Esophagus squamous epithelium (tissue), 5 donors: ENCODE measurements at places on chromosomes 2 and 18. TPM values are rescaled to one million over a fixed set of nuclear protein-coding genes. Genes with fewer than 3 reads are reported as not detected.

GRCh38 chr18:43571078-43571689 is 293.9 kb upstream of the SYT4 start:
- H3K4me1 ChIP-seq: no peaks in the 10 kb centered on the region
- H3K27me3 ChIP-seq: no peaks in the 10 kb centered on the region
- no peak overlapping the region for H3K4me3 ChIP-seq
- H3K36me3 ChIP-seq: no peaks in the 10 kb centered on the region

- H3K27ac ChIP-seq: no peak overlapping the region
- no peak overlapping the region for H3K4me3 ChIP-seq
- no peaks in the 10 kb centered on the region for H3K4me1 ChIP-seq
- H3K36me3 ChIP-seq: no peaks in the 10 kb centered on the region
- no peak for DNase-seq
- no peaks in the 10 kb centered on the region for H3K27me3 ChIP-seq
These were observed 1277.0 kb upstream of the SLC39A10 start for GRCh38 chr2:194380011-194380410.

GRCh38 chr2:100043891-100044255 is 98.5 kb downstream of the AFF3 start:
- no peaks in the 10 kb centered on the region for H3K4me1 ChIP-seq
- H3K27me3 ChIP-seq: no peaks in the 10 kb centered on the region
- no peaks in the 10 kb centered on the region for H3K36me3 ChIP-seq
- H3K27ac ChIP-seq: no peak overlapping the region
- H3K4me3 ChIP-seq: no peak overlapping the region

Gene C2orf81
- 0.73 TPM for total RNA-seq

- no peak overlapping the region for H3K4me3 ChIP-seq
- H3K36me3 ChIP-seq: no peaks in the 10 kb centered on the region
- H3K27ac ChIP-seq: no peak overlapping the region
- no peaks in the 10 kb centered on the region for H3K27me3 ChIP-seq
- no peak for DNase-seq
These were observed 21.9 kb upstream of the CERS6 start for GRCh38 chr2:168434146-168434545.

- H3K36me3 ChIP-seq: no peaks in the 10 kb centered on the region
- no peak overlapping the region for H3K27ac ChIP-seq
- no peaks in the 10 kb centered on the region for H3K4me1 ChIP-seq
- DNase-seq: no peak
- H3K4me3 ChIP-seq: no peak overlapping the region
- H3K27me3 ChIP-seq: no peaks in the 10 kb centered on the region
These were observed 53.0 kb upstream of the LRP2 start for GRCh38 chr2:169415233-169415748.

DNA sequence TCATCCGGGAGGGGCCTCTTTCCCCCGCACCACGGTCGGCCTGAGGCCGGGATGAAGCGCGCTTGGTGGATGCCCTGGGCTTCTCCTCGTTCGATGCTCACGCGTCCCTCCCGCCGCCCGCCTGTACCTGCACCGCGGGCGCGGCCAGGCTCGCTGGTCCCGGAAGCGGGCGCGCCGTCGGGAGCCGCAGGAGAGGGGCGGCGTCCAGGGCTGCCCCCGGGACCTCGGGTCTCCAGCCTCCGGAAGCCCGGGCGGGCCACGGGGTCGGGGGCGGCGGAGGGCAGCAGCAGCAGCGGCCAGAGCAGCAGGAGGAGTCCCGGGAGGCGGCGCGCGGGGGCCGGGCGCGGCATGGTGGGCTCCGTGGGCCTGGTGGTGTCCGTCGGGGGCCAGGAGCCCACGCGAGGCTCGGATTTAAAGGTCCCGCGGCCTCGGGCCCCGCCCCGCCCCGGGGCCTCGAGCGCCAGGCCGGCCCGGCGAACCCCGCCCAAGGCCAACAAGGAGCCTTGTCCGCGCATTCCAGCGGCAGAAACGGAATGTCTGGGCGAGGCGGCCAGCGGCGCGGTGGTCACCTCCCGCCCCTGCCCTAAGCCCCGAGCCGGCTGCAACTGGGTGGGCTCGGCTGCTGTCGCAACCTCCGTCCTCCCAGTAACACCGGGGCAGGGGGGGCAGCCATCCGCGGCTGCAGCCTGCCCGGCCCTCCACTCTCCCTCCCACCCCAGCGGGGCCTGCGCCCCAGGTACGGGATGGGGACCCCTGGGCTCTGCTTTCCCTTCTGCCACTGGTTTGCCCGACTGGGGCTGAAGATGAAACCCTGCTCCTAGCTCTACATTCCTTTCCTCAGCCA is at the start of gene MATN3:
Gene MATN3 (minus strand): TSS at position 387 of the 844 bp plus-strand sequence. CDS start 37 bp downstream, at position 350.
- H3K4me3 ChIP-seq: peak within 1 kb of the TSS; percentile 41
- H3K36me3 ChIP-seq: no peaks in the 10 kb centered on the region
- H3K27me3 ChIP-seq: no peaks in the 10 kb centered on the region
- H3K4me1 ChIP-seq: peaks cover 19% of the 10 kb centered on the region
- H3K27ac ChIP-seq: peak within 1 kb of the TSS; percentile 74

DNA sequence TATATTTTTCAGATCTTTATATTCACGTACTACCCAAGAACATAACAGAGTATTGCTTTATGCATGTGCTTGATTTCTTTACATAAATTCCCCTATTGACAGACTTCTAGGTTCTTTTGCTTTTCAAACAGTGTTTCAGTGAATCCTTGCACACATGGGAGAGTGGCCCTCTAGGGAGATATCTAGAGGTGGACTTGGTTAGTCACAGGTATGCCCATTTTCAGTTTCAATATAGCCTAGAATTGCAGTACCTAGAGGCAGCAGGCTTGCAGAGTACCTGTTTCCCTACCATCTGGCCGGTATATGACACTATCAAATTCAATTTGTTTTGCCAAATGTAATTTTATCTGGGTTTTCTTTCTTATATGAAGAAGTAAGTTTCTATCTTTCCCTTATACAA is 36.8 kb downstream of the EML6 start:
- H3K27me3 ChIP-seq: no peaks in the 10 kb centered on the region
- no peaks in the 10 kb centered on the region for H3K36me3 ChIP-seq
- peaks cover 2% of the 10 kb centered on the region for H3K4me1 ChIP-seq
- no peak for DNase-seq
- H3K4me3 ChIP-seq: no peak overlapping the region

Gene DNAJC5G
- total RNA-seq: not detected

Gene CFAP65
- not detected for total RNA-seq

- DNase-seq: no peak
- no peaks in the 10 kb centered on the region for H3K27me3 ChIP-seq
- H3K4me3 ChIP-seq: no peak overlapping the region
- H3K27ac ChIP-seq: peak overlapping the region; percentile 65
- H3K36me3 ChIP-seq: no peaks in the 10 kb centered on the region
These were observed 18.6 kb downstream of the THAP4 start for GRCh38 chr2:241618296-241618805.

- no peak for DNase-seq
- H3K27me3 ChIP-seq: no peaks in the 10 kb centered on the region
- peaks cover 8% of the 10 kb centered on the region for H3K4me1 ChIP-seq
- H3K36me3 ChIP-seq: no peaks in the 10 kb centered on the region
These were observed 4.9 kb upstream of the IL1B start for GRCh38 chr2:112841295-112842044.

- H3K27ac ChIP-seq: no peak overlapping the region
- no peak for DNase-seq
- no peaks in the 10 kb centered on the region for H3K36me3 ChIP-seq
- H3K4me1 ChIP-seq: no peaks in the 10 kb centered on the region
- no peaks in the 10 kb centered on the region for H3K27me3 ChIP-seq
- H3K4me3 ChIP-seq: no peak overlapping the region
These were observed 3.2 kb upstream of the MYO7B start for GRCh38 chr2:127532296-127532695.

Gene FBXO15
- total RNA-seq: not detected

DNA sequence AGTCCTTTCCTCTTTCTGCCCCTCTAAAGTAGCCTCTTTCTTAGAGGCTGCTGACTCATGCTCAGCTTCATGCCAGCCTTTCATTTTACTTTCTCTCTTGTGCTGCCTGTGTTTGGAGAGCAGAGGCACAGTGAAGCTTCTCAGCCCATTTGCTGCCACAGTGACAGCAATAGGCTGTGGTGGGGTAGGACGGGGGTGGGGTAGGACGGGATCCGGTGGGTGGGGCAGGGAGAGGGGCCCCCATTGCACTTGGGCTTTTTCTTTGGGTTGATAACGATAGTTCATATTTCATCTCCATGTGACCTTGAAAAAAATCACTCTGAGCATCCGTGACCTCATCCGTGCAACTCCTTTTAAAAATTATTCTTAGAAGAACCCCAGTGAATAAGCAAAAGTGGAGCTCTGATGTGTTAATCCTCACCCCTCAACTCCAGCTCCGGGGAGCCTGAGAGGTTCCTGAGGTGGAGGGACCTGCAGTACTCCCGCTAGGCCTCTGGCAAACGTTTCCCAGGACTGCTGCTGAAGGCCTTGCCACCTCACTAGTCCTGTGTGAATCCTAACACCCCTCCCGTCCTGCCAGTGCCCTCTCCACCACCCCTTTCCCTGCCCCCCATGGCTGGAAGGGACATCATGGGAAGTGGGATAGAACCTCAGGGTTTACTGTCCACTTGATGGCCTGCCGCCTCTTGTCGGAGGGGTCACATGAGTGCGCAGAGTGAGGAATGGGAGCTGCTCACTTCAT is 70.8 kb downstream of the INPP4A start:
- H3K27ac ChIP-seq: peak overlapping the region; percentile 49
- H3K4me1 ChIP-seq: no peaks in the 10 kb centered on the region
- H3K27me3 ChIP-seq: no peaks in the 10 kb centered on the region
- no peaks in the 10 kb centered on the region for H3K36me3 ChIP-seq
- no peak for DNase-seq

DNA sequence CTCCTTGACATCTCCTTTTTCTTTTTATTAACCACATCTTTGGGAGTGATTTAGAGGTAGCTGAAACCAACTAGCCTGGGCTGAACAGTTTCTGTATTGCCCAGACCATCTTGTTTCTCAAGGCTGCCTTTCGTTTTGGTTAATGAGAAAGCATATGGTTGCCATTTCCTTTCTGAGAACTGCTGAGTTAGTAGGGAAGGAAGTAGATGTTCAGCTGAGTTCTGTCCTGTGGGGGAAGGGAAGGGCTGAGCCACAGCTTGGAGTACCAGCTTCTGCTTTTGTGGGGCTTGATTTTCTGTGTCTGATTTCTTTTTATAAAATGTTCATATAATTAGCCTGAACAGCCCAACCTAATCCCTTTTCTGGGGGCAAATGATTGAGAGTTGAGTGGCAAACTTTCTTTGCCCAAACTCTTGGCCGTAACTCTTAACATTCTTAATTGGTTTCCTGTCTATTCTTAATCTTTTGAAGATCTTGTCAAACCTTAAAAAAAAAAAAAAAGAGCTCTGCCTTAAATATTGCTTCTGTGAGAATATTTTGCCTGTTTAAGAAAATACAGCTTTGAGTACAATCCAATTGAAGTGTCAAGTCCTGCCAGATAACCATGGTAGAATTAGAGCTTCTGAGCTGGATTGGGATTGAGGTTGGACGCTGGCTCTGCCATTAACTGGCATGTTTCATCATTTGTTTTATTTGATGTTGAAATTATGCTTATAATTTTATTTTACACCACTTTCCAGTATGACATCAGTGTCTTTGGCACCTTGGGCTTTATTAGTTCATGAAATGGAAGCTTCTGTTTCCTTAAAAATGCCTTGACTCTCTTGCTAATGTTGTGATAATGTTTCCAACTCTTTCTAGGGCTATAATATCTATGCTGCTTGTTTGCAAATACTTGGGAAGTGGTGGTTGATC is 1.9 kb upstream of the NABP1 start:
- DNase-seq: peak; percentile 16
- no peaks in the 10 kb centered on the region for H3K27me3 ChIP-seq
- H3K36me3 ChIP-seq: no peaks in the 10 kb centered on the region
- peak overlapping the region; percentile 72 for H3K4me3 ChIP-seq
- peak overlapping the region; percentile 96 for H3K27ac ChIP-seq
